Stimulated activated CD4-positive, alpha-beta T cell treated with anti-CD3 and anti-CD28 coated beads, TNF-alpha, amount 100 ng/mL, for 1 hour (primary cell): ENCODE measurements at places on chromosomes 4 and X.

DNA sequence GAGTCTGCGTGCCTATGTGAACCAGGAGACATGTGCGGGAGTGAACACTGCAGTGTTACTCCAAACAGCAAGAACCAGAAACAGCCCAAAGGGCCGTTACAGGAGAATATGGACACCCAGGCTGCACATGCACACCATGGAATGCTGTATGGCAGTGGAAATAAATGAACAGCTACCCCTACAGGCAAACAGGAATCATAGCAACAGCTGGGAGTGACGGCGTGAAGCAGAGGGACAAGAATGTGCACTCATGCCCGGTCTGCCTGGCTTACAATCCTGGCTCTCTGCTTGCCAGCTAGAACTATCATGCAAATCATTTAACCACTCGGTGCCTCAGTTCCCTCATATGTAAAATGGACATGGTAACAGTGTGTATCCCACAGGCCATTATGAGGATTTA lies 16.6 kb downstream of the GPKOW start:
- DNase-seq, result no peak

DNA sequence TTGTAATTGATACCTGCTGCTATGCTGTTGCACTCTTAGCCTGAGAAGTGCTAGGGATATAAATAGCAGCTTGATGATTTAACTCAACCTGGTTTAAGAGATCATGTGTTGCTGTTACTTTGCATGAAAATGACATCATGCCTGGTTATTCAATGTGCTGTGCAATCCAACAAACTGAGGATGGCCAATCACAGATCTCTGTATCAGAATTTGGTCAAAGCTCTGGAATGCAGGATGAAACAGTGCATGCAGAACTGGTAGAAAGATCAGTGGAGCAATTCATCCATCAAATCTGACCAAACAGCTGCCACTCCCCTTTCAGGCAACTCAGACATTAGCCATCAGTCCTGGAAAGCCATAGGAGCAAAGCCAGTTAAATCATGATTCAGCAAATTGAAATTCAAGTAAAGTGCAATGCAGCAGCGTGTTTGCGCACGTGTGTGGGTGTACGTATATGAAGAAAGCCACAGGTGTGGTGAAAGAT lies 160.3 kb upstream of the RASGEF1B start:
- no peak for DNase-seq

- no peak for DNase-seq
These were observed 31.6 kb upstream of the RP2 start for GRCh38 chrX:46805270-46805669.

DNA sequence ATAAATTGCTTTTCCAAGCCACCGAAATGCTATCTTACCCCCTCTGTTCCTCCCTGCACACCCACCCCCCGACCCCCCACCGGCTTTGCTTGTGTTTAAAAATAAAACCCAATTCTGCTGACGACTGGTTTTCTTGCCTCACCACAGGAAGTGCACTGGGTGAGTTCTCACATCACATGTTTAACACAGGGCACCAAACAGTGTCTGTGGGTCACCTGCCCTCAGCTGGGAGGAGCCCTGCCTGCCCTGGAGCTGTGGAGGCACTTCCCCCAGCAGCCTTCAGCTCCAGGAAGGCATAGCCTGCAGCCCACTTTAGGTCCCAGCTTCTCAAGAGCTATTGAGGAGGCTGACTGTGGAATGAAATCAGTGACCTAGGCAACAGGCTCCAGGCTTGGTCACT lies 8.8 kb downstream of the TMEM255A start:
- DNase-seq, result no peak

DNA sequence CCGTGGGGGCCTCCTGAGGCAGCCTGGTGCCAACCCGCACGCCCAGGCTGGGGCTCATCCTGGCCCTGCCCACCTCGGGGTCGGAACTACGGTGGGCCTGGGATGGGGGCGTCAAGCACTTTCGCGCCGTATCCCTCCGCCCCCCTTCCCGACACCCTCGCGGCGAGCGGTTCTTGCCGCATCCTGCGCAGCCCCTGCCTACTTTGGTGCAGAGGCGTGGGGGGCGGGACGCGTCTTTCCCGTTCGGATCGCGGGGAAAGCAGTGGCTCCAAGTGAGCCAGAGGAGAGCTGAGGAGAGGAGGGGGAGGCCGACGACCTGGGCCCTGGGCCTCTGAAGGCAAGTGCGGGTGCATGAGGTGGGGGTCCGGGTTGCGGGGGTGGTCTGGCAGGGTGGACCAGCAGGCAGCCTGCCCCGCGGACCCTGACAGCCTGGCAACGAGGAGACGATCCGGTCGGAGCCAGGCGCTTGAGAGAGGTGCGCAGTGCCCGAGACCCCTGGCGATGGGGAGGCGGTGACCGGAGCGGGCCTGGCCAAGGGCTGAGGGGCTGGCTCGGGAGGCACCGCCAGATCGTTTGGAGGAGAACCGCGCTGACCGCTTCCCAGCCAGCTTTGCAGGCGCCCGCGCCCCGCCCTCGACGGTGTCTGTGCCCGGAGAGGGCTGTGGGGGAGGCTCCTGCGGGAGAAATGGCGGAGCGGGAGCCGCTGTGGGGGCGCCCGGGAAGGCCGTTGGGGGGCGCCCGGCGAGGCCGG lies at the start of gene GPRASP2:
Gene GPRASP2 (plus strand): TSS at position 233 of the 751 bp plus-strand sequence. CDS start 2,422 bp downstream, outside the sequence.
- DNase-seq, result no peak
